Stimulated activated CD4-positive, alpha-beta T cell treated with anti-CD3 and anti-CD28 coated beads, TNF-alpha, amount 100 ng/mL, for 1 hour (primary cell): ENCODE measurements at places on chromosomes 7 and 10.
A peak's percentile ranks its signal among the peaks of the same experiment; 100 is the strongest.

DNA sequence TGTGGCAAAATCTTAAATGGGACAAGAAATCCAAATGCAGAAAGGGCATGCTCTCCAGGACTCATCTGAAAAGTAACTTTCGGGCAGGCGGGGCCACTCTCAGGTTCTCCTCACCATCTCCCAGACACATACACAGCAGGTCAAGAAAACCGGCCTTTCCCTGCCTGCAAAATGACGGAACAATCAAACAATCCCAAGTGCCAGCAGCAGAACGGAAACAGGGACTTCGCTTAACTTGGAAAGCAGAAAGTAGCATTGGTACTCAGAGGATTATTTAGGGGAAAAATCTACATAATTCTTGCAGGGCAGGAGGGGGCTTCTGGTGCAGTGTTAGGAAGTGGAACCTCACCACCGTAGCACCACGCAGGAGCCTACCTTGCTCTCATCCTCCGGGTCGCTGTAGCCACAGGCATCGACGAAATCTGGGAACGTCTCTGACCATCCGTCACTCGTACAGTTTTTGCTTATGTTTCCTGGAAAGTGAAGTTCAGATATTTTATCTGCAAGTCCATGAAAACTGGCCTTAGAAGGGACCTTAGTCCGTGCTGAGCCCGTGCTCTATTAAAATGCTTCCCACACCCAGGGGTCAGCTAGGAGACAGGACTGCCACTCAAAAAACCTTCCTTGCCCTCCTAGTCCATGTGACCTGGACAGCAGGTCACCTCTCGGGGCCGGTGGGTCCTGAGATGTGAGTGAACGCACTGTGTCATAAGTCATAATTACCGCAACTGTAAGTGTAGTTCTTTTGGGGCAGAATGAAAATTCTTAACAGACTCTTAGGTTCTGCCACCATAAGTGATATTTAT is 41.1 kb downstream of the VIPR2 start:
- no peak for DNase-seq

GRCh38 chr10:13915710-13916109 is 328.9 kb downstream of the PRPF18 start:
- no peak for DNase-seq

DNA sequence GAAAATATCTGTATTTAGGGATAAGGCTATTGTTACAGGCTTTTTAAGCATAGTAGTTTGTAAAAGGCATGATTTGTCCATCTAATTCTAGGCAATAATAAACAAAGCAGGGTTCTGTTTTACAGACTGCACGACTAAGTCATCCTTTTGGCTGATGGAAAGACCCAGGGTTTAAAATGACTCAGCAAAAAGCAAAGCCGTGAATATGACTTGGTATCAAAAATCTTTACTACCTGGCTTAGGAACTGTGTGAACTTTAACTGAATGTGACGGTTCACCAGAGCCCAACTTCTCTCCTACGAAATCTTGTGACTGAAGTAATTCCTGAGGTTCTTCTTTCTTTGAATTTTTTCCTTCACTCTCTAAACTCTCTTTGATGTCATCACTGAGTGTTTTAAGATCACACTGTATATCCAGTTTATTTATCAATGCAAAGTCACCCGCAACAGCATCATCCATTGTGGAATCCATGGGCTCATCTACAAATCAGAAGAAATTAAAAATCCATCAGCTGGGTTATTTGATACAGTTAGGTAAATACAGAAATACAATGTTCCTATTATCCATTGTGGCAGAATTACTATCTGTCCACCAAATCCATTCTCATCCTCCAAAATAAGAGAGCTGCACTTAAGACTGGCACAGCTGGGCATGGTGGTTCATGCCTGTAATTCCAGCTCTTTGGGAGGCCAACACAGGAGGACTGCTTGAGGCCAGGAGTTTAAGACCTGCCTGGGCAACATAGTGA is 17.0 kb downstream of the ATE1 start:
- no peak for DNase-seq

GRCh38 chr10:62543571-62544355 is 169.6 kb downstream of the ZNF365 start:
- DNase-seq, result no peak

DNA sequence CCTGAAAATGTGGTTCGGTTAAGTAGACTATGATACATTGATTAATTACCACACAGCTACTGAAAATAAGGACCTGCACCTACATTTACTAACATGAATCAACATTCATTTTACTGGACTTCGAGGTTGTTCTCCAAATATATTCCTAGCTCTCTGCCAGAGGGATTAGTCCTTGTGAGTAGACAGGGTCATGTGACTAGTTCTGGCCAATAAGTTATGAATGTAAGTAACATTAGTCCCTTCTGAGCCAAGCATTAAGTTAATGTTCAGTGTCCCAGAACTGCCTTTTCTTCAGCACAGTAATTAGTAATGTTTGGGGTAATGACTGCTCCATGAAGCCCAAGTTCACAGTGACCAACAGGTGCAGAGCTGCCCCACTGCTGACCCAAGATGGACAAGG is 9.2 kb downstream of the ITIH5 start:
- no peak for DNase-seq

DNA sequence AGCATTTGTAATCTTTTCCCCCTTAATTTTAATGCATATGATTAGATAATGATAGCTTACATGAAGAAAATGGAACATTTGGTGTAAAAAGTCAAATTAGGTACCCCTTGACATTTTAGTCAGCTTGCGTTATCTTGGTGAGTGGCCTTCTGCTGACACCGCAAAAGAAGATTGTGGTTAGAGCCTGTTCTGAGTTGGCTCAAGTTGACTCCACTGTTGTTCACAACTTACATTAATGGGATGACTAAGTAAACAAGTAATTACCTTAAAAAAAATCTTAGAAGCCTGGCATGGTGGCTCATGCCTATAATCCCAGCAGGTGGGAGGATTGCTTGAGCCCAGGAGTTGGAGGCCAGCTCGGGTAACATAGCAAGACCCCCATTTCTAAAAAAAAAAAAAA is 24.2 kb downstream of the TRRAP start:
- DNase-seq, result no peak

- DNase-seq, result no peak
These were observed 762.3 kb downstream of the CNTNAP2 start for GRCh38 chr7:146878901-146879300.

- DNase-seq, result no peak
These were observed 178.5 kb downstream of the NRP1 start for GRCh38 chr10:33155720-33156638.

- no peak for DNase-seq
These were observed 5.5 kb downstream of the PRKAR2B start for GRCh38 chr7:107049971-107050532.

- DNase-seq, result no peak
These were observed 666 bp upstream of the MAP3K8 start for GRCh38 chr10:30433306-30433729.

- DNase-seq, result no peak
These were observed 42.9 kb upstream of the SAMD8 start for GRCh38 chr10:75068523-75068922.

DNA sequence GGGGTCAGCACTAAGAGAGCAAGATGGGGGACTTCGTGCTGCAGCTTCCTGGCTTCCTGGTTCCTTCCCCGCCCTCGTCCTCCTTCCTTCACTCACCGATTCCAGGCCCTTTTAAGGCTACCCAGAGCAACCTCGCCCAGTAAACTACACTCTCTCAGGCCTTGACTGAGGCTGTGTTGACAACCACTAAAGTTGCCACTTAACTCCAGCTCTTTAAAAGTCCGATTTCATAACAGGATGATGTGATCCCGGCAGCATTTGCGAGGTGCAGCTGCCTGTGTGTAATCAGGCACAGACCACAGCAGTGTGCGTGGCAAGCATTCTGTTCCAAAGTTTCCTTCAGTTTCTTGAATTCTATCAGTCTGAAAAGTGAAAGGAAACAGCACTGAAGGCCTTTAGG is 110.6 kb downstream of the RAB11FIP2 start:
- no peak for DNase-seq

GRCh38 chr10:113663908-113664307 is at the start of gene NRAP:
TSS of gene NRAP (minus strand) at chr10:113664041. CDS start at chr10:113663882, 159 bp downstream.
- DNase-seq, result no peak

GRCh38 chr7:156943091-156944041 is 6.1 kb upstream of the NOM1 start:
- no peak for DNase-seq

DNA sequence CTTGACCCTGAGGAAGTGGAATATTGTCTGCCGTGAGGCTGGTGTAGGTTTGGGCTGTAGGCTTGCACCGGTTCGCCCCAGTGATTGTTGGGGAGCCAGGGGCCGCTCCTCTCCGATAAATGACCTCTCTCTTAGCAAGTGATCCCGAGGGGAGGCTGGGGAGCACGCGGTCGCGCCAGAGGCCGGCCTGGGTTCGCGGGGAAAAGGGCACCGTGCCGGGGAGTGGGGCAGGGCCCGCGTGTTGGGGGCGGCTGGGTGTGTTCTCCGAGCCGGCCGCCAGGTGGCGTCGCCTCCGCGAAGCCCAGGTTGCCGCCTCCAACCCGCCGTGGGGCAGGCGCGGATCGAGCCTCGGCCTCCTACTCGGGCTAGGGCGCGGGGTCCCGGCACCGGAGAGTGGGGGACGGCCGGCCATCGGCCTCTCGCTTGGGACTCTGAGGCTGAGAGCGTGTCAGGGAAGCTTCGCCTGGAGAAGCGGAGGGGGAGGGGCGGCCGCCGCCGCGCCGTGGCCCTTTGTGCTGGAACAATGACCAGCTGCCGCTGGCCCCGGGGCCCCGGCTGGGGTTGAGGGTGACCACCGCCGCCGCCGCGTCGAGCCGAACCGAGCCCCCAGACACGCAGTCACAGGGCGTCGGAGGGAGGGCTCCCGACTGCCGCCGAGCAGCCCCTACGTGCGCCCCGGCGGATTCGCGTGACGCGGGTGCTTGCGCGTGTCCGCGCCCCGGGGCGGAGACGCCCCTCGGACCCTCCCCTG is 442 bp upstream of the LZTS2 start:
- DNase-seq, result peak; percentile 38

- DNase-seq, result no peak
These were observed 1.7 kb downstream of the PALS2 start for GRCh38 chr7:24574950-24575349.

DNA sequence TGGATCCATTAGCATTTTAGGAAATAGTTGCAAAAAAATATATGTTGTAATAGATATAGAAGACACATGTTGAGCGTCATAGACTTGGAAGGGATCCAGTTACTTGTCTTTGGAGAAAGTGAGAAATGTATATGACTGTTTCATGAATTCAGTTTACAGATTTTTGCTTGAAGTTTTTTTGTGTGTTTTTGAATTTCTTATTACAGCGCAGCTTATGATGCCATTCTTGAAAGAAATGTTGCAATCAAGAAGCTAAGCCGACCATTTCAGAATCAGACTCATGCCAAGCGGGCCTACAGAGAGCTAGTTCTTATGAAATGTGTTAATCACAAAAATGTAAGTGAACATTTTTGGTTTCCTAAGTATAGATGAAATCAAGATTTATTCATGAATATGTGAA is 98.2 kb downstream of the MAPK8 start:
- DNase-seq, result no peak

DNA sequence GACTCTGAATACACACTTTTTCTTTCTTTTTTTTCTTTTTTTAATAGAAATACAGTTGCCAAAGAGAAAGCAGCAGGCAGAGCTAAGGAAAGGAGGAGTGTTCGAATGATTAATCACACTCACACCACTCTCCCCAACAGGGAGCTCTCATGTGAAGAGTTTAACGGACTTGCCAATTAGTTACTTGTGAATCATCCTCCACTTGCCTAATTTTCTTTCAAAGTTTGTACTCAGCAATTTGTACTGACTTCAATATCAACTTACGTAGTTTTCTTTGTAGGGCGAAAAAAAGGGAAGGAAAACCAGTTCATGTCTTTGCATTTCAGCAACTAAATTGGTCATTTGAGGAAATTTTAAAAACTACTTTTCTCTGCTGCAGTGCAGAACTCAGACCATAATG is 109.2 kb downstream of the PIP4K2A start:
- no peak for DNase-seq

DNA sequence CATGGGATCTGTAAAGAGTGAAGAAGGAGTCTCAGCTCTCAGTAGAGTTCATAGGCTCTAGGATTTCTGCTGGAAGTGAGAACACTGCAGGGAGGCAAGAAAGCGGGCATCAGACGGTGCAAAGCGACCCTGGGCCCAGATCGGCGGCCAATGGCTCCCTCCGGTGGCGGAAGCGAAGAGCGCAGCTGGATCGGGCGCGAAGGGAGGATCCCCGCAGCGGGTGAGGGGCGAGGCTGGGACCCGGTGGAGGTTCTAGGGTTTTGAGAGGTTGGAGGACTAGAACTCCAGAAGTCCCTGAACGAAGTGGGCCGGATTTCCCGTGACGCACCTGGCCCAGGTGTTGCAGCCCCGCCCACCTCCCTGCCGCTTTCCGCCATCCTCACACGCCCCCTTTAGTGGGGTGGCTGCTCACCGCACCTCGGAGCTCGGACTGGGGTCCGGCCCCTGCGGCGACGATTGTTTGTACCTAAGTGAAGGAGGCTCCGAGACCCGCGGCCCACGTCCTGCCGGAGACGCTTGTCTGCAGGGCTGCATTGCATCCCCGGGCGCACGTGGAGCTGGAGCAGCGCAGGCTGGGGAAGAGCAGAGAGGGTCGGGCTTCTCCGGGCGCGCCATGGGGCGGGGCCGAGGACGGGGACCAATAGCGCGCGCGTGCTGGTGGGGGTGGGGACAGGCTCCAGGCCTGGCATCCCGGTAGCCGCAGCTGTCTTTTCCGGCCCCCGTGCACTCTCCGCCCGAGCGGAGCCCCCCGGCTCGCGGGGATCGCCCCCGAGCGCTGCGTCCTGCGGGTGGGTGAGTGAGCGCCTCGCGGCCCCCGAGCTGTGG is at the start of gene SLC12A9:
Gene SLC12A9, plus strand, starts transcription at position 666 of the 825 bp plus-strand sequence. CDS start 1,485 bp downstream, outside the sequence.
- peak; percentile 77 for DNase-seq

DNA sequence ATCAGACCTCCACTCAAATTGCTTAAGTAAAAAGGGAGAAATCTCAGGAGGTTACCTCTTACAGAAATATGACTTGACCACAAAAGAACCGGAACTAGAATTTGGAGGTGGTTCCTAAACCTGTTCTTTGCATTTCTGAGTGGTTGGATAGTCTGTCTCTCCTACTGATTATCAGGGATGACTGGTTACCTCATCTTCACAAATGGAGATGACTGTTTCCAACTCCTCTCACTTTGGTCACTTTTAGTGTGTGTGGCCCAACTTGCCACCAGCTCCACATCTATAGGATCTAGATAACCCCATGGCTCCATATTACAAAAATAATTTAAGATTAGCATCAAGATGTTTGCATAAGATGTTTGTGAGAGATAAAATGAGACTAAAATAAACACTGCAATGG is 95.5 kb downstream of the CCDC71L start:
- no peak for DNase-seq

DNA sequence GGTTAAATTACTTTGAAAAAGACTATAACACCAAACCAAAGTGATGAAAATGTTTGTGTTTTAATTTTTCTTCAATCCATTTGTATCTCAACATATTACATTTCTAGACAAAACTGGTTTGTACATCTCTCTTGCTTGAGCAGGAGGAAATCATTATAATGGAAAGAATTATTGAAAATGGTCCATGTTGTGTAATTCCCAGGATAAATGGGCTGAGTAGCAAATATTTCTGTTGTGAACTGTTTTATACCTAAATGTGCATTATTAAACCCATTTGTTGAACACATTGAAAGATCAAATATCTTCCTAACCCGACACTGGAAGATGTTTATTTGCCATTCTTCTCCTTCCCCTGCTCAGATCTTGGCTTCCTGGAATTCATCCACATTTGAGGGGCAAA is 14.1 kb upstream of the CDK6 start:
- DNase-seq, result no peak

GRCh38 chr7:9981742-9982349 is 991.8 kb upstream of the PHF14 start:
- DNase-seq, result no peak

GRCh38 chr10:30455816-30456215 is 21.8 kb downstream of the MAP3K8 start:
- DNase-seq, result no peak
